ENCODE measurements at places on chromosomes 2 and 18.
A peak's percentile ranks its signal among the peaks of the same experiment; 100 is the strongest.

DNA sequence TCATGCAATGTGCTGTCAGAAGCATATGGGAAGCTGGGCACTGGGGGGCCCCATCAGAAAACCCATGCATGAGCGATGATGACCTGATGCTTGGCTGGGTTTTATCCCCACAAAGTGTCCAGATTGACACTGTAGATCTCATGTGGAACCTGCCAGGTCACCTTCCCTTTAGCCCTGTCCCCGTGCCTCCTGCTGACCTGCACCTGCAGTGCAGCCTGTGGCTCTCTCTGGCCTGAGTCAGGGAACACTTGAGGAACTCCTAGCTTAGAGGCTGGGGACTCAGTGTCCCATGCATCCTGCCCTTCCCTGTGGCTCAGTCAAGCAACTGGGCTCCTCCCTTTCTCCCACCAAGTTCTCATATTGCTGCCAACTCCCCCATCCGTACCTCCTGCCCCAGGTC is 57.7 kb downstream of the PDCL3 start:
- DNase-seq: no peak

GRCh38 chr2:240960971-240961876 is 37.2 kb upstream of the SNED1 start:
- no peak for DNase-seq

DNA sequence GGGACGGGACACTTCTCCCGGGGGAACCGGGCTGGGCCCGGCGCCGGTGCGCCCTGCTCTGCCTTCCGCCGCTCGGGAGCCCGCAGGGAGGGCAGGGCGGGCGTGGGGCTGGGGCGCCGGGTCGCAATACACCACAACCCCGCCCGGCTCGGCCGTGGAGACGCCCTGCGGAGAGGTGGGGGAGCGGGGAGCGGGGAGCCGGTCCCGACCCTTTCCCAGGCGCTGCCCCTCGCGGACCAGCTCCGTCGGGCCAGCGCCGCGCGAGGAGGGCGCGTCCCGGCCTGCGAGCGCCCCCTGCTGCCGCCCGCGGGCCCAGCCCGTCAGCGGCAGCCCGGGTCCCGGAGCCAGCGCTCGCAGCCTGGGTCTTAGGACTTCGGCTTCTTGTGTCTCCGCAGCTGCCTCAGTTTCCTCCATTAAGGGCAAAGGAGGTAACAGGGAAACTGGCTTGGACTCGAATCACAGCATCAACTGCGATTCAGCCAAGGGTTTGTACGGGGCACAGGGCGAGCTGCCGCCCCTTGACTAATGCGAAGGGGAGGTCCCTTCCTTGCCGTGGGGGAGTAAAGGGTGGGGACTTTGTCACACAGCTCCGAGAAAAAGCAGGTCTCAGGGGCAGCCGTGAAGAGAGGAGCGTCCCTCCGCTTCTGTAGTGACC is 635 bp upstream of the ADRA2B start:
- peak; percentile 77 for DNase-seq

GRCh38 chr2:227818675-227819397 is 5.2 kb downstream of the CCL20 start:
- no peak for DNase-seq

- DNase-seq: no peak
Measured at GRCh38 chr18:35344736-35345459, 678 bp upstream of the ZNF24 start.

GRCh38 chr2:239599299-239599698 is 198.5 kb upstream of the HDAC4 start:
- DNase-seq: no peak
